ENCODE measurements at places on chromosomes 13 and 19.
A peak's percentile ranks its signal among the peaks of the same experiment; 100 is the strongest.

DNA sequence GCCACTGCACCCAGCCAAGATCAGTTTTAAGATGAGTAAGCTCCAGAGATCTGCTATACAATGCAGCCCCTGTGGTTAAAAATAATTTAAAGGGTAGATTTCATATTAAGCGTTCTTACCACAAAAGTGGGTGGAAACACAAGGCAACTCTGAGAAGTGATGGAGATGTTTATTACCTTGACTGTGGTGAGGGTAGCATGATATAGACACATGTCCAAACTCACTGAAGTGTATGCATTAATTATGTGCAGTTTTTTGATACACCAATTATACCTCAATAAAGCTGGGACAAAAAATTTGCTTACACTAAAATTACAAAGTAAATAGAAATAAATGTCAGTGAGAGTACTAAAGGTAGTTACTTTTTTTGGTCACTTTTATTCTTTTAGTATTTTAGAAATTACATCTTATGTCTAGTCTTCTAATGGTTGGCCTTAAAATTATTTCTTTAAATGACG, 696.5 kb downstream of the UQCRFS1 start:
- no peak for DNase-seq

GRCh38 chr19:28134311-28134710, 1078.6 kb downstream of the UQCRFS1 start:
- no peak for DNase-seq

GRCh38 chr19:35044317-35045117, 3.0 kb downstream of the HPN start:
- peak; percentile 65 for DNase-seq

- peak; percentile 78 for DNase-seq
Measured at GRCh38 chr19:44800461-44800860, 8.4 kb upstream of the BCAM start.

GRCh38 chr13:113835461-113836270, 28.2 kb downstream of the GAS6 start:
- no peak for DNase-seq

DNA sequence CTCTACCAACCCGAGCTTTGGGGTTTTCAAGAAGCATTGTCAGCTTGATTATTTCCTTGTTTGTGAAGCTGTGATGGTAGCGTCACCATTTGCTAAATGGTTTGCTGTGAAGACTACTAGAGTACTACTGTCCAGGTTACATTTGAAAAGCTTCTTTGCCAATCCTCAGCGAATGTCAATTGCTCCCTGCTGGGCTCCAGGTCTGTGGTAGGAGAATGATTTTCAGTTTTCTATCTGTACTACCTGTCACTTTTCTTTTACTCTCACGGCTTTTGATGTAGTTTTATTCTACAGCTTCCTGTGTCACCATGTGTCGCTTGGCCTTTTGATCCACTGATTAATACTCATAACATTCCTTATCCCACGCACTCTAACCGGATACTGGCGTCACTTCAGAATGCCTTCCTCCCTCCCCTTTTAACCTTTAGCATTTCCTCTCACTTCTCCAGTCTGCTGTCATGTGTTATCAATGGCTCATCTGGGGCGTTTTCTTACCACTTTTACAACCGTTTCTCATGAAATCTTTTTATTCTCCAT, 7.5 kb upstream of the GPR183 start:
- DNase-seq: peak; percentile 87

DNA sequence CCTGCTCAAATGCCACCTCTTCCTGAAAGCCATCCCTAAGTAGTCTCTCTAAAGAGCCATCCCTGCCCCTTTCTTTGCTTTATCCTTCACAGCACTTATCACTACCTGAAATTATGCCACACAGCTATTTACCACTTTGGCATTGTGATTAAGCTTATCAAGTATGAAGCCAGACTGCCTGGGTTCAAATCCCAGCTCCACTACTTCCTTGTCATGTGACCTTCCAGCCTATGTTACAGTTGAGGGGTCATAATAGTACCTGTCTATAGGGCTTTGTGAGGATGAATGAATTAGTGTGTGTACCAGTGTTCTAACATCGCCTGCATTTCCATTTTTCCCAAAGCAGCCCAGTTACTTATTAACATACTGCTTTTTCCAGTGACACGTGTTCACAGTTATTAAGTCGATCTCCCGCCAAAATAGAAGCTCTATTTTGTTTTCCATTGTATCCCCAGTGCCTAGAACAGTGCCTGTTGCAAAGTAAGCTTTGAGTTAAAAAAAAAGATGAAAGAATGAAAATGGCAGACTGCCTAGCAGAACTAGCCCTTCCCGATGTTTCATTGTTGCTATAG, 32.8 kb downstream of the ZSWIM9 start:
- no peak for DNase-seq

GRCh38 chr19:902093-902370, 8.7 kb downstream of the RNU6-9 start:
- no peak for DNase-seq

DNA sequence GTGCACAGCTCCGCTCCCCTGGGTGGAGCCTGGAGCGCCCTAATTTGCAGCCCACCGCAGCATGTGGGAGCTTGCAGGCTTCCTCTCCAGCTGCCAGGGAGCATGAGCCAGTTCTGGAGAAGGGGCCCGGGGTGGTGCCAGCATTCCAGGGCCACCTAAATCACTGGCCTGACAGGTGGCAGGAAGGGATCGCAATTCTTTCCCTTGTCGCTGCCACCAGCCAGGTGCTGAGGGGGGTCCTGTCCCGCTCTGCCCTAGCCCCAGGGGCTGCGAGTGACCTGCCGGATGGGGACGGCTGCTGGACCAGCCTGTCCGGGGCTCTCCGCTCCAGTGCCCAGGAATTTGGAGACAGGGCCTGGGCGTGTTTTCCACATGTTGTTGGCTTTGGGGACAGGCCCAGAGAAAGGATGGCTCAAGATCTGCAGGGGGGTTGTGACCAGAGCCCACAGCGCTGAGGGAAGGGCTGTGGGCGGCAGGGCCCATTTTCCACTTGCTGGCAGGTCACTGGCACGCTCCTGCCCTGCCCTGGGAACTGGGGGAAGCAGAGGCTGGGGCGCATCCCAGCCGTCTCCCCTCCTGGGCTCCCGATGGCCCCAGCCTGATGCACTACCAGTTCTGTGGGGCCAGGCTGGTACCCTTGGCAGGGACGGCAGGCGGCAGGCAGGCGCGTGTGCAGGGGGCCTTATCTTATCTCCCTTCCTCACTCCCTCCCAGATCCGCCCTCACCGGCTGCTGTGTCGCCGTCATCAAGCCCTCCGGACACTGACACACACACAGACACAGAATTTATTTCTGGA, 9.5 kb downstream of the NDUFA11 start:
- no peak for DNase-seq

DNA sequence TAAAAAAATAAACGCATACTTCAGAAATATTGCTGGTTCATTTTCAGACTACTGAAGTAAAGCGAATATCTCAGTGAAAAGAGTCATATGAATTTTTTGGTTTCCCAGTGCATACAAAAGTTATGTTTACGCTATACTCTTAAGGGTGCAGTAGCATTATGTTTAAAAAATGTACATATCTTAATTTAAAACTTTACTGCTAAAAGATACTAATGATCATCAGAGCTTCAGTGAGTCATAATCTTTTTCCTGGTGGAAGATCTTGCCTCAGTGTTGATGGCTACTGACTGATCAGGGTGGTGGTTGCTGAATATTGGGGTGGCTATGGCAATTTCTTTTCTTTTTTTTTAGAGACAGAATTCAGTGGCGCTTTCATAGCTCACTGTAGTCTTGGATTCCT, 48.9 kb downstream of the NDFIP2 start:
- no peak for DNase-seq

DNA sequence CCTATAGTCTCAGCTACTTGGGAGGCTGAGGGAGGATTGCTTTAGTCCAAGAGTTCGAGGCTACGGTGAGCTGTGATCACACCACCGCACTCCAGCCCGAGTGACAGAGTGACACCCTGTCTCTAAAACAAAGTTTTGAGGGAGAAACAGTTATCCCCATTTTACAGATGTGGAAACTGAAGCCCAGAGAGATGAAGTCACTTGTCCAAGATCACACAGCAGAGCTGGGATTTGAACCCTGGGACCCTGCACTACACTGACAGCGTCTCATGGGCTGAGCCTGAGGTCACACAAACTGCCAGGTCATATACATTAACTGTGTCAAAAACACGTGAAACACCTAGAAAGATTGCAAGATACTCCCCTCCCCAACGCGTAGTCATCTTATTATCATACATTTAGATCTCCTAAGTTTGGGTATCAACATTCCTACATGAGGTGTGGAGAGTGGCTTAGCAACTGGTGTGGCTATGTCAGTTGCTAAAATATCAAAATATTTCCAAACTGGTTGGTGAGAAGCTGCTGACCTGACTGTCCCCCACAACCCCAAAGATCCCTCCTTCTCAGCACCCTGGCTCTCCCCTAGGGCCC, 8.2 kb downstream of the FCGBP start:
- no peak for DNase-seq

- DNase-seq: no peak
Measured at GRCh38 chr19:48451624-48452023, 3.8 kb upstream of the KCNJ14 start.

DNA sequence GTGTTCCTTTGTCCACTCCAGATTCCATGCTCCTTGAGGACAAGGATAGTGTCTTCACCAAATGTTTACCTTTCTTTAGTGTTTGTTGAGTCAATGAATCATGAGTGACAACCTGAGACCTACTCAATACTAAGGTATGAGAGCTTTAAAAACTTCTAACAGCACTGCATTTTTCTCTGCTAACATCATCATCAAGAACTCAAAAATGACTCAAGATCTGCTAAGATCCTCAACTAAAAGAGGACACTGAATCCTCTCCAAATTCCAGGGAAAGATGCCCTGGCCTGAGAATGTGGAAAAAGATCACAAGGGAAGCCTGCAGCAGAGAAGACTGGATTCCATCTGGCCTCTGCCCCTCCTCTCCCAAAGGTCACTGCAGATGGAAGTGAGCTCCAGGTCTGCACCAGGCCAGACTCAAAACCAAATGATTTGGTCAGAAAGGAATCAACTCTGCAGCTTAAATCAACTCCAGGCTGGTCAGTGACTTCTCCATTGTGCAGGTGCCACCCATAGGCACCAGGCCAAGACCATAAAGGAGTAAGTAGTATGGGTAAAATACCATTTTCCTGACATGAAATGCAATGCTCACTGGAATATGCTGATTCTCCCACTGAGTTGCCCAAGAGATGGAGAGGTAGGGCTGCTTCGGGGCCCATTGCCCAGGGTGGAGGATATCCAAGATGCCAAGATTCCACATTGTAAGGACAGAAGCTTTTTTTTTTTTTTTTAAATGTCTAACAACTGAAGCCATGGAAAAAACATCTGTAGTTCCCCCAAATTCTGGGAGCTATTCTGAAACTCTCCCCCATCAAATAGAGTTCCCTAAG, 89.5 kb upstream of the DOCK9 start:
- DNase-seq: no peak

- no peak for DNase-seq
Measured at GRCh38 chr13:50693727-50694126, 149.8 kb downstream of the DLEU7 start.

- no peak for DNase-seq
Measured at GRCh38 chr13:71801165-71801760, 65.7 kb downstream of the DACH1 start.

- no peak for DNase-seq
Measured at GRCh38 chr13:67318398-67318797, 88.3 kb upstream of the PCDH9 start.

- no peak for DNase-seq
Measured at GRCh38 chr13:95948656-95949055, 104.5 kb downstream of the UGGT2 start.

- DNase-seq: no peak
Measured at GRCh38 chr19:21047716-21048115, 27.3 kb downstream of the ZNF430 start.

DNA sequence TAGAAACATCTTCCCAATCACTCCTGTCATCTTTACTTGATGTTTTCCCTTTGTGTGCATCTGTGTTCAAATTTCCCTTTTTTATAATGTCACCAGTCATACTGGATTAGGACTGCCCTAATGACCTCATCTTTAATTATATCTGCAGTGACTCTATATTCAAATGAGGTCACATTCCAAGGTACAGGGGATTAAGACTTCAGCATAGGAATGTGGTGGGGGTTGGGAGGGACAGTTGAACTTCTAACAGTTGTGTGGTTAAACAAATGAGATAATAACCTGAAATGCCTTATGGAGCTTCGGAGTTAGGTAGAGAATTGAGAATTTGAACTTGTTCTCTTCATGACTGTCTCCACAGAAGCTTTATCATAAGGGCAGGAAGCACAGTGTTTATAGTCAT, 23.0 kb downstream of the PAN3 start:
- DNase-seq: no peak

- no peak for DNase-seq
Measured at GRCh38 chr19:49767967-49768581, 1.3 kb downstream of the AP2A1 start.

DNA sequence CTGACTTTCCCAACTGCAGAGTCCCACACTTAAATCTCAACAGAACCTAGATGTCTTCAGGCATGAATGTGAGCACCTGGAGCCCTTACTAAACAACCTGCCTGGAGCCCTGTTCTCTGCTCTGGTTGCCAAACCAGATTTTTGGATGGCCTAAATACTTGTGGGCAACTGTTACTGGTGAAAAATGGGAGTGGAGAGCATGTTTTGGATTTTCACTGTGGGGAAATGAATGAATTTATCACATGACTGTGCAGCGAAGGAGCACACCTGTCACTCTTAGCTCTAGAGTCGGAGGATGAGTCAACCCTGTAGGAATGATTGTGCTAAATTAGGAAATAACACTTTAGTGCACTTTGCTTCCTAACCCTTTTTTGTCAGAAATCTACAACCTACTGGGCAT, 30.3 kb downstream of the SHISA2 start:
- no peak for DNase-seq

- DNase-seq: no peak
Measured at GRCh38 chr19:31418055-31418454, 68.8 kb upstream of the TSHZ3 start.

DNA sequence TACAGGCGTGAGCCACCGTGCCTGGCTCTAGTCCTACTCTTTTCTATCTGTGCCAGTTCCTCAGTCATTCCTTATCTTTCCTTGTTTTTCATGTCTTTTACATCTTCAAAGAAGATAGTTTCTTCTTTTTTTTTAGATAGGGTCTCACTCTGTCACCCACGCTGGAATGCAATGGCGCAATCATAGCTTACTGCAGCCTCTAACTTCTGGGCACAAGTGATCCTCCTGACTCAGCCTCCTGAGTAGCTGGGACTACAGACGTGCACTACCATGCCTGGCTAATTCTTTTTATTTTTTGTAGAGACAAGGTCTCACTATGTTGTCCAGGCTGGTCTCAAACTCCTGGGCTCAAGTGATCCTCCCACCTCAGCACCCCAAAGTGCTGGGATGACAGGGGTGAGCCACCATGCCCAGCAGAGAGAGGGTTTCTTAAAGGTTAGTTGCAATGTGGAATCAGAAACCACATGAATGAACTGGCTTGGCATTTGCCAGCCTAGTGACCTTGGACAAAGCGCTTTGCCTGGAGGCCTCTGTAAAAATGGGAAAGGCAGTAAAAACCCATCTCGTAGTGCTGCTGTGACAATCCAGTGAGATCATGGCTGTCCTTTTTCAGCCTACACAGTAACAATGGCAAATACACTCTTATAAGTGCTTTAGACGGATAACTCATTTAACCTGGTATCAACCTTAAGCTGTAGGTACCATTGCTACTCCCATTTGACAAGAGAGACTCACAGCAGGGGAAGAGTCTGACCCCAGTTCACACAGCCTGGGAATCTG, 3.9 kb downstream of the ACP7 start:
- DNase-seq: no peak

- no peak for DNase-seq
Measured at GRCh38 chr13:26964278-26965250, 204.0 kb upstream of the GPR12 start.
